ENCODE measurements at places on chromosomes 13 and 19.

- no peak for DNase-seq
These were observed 621 bp downstream of the NOVA2 start for GRCh38 chr19:45972947-45973540.

GRCh38 chr13:99144306-99144705 lies 56.3 kb upstream of the UBAC2 start:
- DNase-seq: no peak

DNA sequence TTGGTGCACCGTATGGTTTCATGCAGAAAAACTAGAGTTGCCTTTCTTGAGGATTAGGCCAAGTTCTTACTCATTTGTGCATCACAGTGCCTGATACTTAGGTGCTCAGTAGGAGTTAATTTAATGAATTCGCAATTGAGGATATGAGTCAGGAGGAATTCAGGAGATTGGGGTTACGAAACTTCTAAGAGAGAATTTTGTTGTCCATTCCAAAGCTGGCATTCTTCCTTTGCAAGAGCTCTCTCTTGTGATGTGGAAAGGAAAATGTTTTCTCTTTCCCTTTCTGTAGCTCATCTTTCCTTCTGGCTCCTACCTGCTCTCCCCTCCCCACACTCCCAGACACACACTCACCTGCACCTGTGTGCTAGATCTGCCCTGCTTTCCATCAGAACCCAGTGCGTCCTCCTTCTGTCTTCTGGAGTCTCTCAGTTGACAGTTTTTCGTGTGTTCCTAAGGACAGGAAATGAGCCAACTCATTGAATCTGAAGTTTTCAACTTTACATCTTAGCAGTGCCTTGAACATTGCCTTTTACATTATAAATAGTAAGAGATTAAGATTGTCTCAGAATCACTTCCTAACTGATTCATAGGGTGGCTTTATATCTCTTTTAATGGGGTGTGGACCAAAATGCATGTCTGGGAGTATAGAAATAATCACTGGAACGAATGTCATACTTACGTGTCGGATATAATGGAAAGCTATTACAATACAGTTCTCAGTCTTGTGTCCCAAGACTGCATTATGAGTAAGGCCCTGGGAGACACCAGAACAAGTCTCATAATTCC lies 19.7 kb upstream of the ERCC5 start:
- DNase-seq: no peak

DNA sequence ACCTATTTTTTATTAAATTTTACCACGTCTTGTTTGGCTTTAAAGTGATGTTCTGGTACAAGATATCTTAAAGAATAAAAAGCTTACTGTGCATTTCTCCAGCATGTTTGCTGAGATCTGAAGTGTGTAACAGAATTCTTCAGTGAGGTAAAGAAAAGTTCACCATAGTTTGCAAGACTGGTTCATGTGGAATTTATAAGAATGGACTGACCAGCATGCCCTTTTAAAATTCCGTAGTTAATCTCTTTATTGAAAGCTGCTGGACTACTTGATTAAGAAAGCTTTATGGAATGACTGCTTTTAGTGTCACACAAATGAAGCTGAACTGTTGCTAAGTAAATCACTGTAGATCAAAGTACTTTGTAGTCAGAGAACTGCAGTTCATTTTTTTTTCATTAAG lies 119.2 kb downstream of the GPC6 start:
- DNase-seq: no peak

- no peak for DNase-seq
These were observed 1.2 kb upstream of the KLF16 start for GRCh38 chr19:1864480-1865171.

DNA sequence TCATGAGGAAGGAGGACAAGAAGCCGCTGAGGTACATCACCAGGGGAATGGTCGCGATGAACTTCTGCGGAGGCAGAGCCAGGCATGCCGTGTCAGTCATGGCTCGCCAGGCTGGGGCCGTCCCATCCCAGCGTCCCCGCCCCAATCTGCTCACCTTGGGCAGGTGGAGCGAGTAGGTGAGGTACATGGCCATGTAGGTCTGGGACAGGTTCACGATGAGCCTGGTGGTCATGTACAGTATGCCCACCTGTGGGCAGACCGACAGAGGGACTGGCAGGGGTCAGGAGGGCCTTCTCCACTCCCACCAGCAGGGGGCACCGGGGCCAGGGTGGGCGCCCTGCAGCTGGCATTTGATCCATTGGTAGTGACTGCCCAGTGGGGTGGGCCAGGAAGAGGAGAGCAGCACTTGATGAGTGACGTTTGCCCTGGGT lies 8.3 kb downstream of the TEKTIP1 start:
- peak; percentile 39 for DNase-seq
